ENCODE measurements at places on chromosomes 3 and 15.

GRCh38 chr3:33773637-33774036, 24.8 kb upstream of the PDCD6IP start:
- no peak for DNase-seq

DNA sequence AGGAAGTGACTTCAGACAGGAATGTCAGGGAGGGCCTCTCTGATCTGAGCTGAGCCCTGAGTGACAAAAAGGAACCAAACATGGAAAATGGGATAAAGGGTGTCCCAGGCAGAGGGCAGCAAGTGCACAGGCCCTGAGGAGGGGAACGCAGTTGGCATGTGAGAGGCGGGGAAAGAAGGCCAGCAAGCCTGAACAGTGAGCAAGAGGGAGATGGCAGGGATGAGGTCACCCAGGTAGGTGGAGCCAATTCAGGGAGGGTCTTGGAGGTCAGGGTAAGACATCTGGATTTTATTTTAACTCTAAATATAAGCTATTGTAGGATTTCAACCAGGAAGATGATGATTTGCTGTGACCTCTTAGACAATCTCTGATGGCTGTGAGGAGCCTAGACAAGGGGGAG, 167.7 kb downstream of the LRTM1 start:
- DNase-seq, result no peak

DNA sequence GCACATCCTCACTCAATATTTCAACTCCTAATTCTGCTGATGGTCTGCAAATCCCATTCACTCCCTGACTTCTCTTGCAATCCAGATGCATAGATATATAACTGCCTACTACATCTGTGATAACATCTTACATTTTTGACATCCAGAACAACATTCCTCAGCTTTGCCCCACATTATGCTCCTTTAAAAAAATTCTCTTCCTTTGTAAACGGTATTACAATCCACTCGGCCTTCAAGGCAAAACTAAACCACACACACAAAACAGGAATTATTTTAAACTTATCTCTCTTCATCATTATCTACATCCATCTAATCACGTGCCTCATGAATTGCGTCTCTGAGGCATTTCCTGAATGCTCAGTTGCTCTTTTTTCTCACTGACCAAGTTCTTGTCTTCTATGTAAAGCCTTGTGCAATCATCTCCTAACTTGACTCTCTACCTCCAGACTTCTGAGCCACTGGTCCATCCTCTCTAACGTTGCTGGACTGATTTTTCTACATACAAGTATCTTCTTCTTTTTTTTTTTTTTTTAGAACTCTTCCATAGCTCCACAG, 117.0 kb downstream of the SATB1 start:
- no peak for DNase-seq

- no peak for DNase-seq
These were observed 97.6 kb upstream of the ICE2 start for GRCh38 chr15:60576515-60576914.

DNA sequence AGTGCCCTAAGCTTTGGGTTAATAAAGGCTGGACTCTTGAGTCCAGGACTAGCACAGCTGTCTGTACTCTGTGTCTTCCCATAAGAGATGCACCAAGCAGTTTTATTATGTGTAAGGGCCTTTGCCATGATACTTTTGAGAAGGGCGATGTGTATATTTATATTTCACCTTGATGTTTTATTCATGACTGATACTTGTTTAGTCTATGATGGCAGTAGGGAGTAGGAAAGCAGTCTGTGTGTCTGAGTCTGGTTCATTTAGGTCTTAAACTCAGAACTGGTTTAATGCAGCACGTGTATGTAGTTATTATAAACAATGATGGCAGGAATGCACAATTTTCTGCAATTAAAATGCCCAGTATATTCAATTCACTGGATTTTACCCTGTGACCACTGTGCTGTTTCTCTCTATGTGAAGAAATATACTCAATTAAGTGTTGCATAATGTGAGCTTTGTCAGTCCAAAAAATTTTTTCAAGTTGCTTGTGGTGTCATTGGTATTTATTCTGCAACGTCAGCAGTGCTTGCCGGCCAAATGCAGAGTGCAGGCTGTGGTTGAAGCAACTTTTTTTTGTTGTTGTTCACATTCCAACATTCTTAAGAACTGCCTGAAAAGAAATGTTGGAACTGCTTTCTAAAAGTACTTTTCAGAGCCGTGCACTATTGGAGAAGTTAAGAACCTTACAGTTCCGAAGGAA, 423.7 kb upstream of the SEMA6D start:
- no peak for DNase-seq

Data from suppressor macrophage treated with lipopolysaccharide for 1 hour (primary cell).